ENCODE measurements at places on chromosomes 11 and 22. TPM values are rescaled to one million over a fixed set of nuclear protein-coding genes. Genes with fewer than 3 reads are reported as not detected.

DNA sequence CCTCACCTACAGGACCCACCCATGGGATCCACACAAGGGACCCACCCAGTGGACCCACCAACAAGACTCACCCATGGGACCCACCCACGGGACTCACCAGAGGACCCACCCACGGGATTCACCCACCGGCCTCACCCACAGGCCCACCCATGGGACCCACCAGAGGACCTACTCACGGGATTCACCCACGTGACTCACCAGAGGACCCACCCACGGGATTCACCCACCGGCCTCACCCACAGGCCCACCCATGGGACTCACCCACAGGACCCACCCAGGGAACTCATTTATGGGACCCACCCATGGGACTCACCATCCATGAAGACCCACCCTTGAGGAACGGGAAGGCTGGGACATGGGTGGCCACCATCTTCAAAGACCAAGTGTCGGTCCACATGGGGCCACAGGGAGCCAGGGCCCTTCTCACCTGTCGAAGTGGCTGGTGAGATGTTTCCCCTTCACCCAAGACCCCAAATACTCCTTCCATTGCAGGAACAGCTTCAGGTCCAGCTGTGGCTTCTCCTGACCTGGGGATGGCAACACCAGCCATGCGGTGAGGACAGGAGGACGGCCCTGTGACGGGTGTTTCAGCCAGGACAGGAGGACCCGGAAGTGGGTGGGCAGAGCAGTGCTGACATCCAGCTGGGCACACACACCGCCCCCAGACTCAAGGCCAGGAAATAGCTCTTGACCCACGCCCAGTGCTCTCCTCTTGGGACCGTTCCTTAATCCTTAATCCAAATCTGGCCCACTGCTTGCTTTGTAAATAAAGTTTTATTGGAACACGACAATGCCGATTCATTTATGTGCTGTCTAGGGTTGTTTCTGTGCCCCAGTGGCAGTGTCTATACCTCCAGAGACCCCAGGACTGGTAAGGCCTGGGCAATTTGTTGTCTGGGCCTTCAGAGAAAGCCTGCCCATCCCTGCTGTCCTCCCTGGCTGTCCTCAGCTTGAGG lies 1005.1 kb downstream of the BRD1 start:
- no peak overlapping the region for H3K27ac ChIP-seq
- no peak for DNase-seq
- H3K36me3 ChIP-seq, result no peaks in the 10 kb centered on the region
- H3K27me3 ChIP-seq, result peaks cover 6% of the 10 kb centered on the region

GRCh38 chr11:70536051-70536877 lies 137.9 kb downstream of the CTTN start:
- H3K27me3 ChIP-seq, result peaks cover 3% of the 10 kb centered on the region
- H3K27ac ChIP-seq, result no peak overlapping the region

- DNase-seq, result no peak
- no peaks in the 10 kb centered on the region for H3K4me1 ChIP-seq
- H3K27ac ChIP-seq, result no peak overlapping the region
- no peak overlapping the region for H3K4me3 ChIP-seq
- H3K36me3 ChIP-seq, result no peaks in the 10 kb centered on the region
Observed at GRCh38 chr11:35927682-35928081, 16.2 kb upstream of the LDLRAD3 start.

DNA sequence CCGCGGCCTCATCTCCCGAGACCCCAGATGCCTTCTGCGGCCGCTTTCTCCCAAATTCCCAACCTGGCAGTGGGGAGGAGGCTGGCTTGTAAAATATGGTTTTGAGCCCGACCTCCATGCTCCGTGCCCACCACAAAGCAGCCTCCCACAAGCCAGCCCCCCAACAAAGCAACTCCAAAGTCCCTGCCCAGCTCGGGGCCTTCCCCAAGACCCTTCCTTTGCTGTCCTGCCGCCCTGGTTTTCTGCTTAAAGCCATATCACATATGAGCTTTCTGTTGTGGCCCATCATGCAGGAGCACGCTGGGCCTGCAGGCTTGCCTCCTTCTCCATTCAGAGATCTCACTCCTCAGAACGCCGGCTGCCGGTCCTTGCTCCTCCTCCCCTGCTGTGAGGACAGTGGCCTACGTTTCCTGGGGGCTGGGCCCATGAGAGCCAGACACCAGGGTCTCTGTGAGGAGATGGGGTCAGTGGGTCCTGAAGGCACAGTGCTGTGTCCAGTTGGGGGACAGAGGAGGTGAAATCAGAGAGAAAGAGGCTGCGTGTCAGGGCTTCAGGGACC lies 680.0 kb downstream of the BRD1 start:
- H3K4me1 ChIP-seq, result no peaks in the 10 kb centered on the region
- no peak overlapping the region for H3K4me3 ChIP-seq
- H3K36me3 ChIP-seq, result no peaks in the 10 kb centered on the region
- H3K27ac ChIP-seq, result no peak overlapping the region
- peaks cover 7% of the 10 kb centered on the region for H3K27me3 ChIP-seq

DNA sequence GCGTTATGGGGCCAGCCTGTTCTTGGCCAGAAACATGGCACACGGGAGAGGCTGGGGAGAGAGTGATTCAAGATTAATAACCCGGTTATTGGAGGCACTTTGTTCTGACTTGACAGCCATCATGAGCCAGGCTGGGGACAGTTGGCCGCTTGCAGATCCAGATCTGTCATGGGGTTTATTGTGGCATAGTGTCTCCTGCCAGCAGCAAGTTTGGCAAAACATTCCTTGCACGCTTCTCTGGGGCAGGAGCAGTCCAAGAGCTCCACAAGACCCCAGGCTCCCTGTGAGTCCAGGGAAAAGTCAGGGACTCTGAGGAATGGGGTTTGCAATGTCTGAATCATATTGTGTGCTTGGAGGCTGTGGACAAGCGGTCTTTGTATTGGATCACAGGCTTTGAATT lies 270.4 kb downstream of the MIAT start:
- DNase-seq, result no peak
- H3K4me1 ChIP-seq, result no peaks in the 10 kb centered on the region
- no peak overlapping the region for H3K27ac ChIP-seq
- no peaks in the 10 kb centered on the region for H3K36me3 ChIP-seq
- no peaks in the 10 kb centered on the region for H3K27me3 ChIP-seq
- no peak overlapping the region for H3K4me3 ChIP-seq

- H3K36me3 ChIP-seq, result no peaks in the 10 kb centered on the region
- H3K27me3 ChIP-seq, result peaks cover 5% of the 10 kb centered on the region
- no peaks in the 10 kb centered on the region for H3K4me1 ChIP-seq
Observed at GRCh38 chr11:70466596-70466995, 68.3 kb downstream of the CTTN start.

The MAJIN gene
- total RNA-seq, result 1.6 TPM

The CD248 gene
- 0.23 TPM for total RNA-seq
